Upper lobe of left lung (tissue), 6 donors: ENCODE measurements at places on chromosomes 1 and 21.

- H3K36me3 ChIP-seq, result no peaks in the 10 kb centered on the region
- H3K27ac ChIP-seq, result no peak overlapping the region
- no peak for DNase-seq
- H3K27me3 ChIP-seq, result no peaks in the 10 kb centered on the region
- no peak overlapping the region for H3K4me3 ChIP-seq
Measured at GRCh38 chr1:193019442-193020026, 39.6 kb downstream of the UCHL5 start.

GRCh38 chr1:60697204-60697994, 385.0 kb upstream of the NFIA start:
- no peaks in the 10 kb centered on the region for H3K27me3 ChIP-seq
- H3K27ac ChIP-seq, result no peak overlapping the region
- H3K4me1 ChIP-seq, result no peaks in the 10 kb centered on the region
- H3K36me3 ChIP-seq, result no peaks in the 10 kb centered on the region

- H3K4me3 ChIP-seq, result no peak overlapping the region
- no peaks in the 10 kb centered on the region for H3K27me3 ChIP-seq
Measured at GRCh38 chr1:48688102-48688760, 88.5 kb downstream of the BEND5 start.

- peaks cover 8% of the 10 kb centered on the region for H3K4me1 ChIP-seq
- no peak overlapping the region for H3K4me3 ChIP-seq
- H3K36me3 ChIP-seq, result no peaks in the 10 kb centered on the region
- H3K27me3 ChIP-seq, result no peaks in the 10 kb centered on the region
- no peak overlapping the region for H3K27ac ChIP-seq
- no peak for DNase-seq
Measured at GRCh38 chr1:218671573-218671972, 326.4 kb downstream of the TGFB2 start.

- no peak for DNase-seq
- no peak overlapping the region for H3K4me3 ChIP-seq
- H3K27ac ChIP-seq, result no peak overlapping the region
Measured at GRCh38 chr1:115797486-115797885, 29.0 kb upstream of the CASQ2 start.

DNA sequence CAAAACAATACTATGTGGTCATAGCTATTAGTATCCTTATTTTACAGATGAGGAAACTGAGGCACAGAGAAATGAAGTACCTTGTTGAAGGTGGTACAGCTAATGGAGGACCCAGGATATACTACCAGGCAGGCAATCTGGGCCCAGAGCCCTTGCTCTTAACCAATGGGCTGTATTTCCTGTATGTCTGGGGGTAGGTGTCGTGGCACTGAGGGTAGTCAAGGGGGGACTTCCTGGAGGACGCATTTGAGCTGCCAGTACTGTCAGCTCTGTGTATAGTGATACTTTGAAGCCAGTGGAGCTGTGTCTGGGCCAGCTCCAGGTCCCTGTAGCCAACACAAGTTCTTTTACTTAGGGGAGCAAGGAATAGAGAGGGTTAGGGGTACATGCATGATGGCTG, 34.9 kb downstream of the FAM151A start:
- H3K27ac ChIP-seq, result no peak overlapping the region
- H3K4me1 ChIP-seq, result no peaks in the 10 kb centered on the region
- no peaks in the 10 kb centered on the region for H3K36me3 ChIP-seq
- H3K4me3 ChIP-seq, result no peak overlapping the region
- no peak for DNase-seq

- H3K4me3 ChIP-seq, result no peak overlapping the region
- H3K36me3 ChIP-seq, result no peaks in the 10 kb centered on the region
- peak overlapping the region; percentile 61 for H3K27ac ChIP-seq
- no peaks in the 10 kb centered on the region for H3K27me3 ChIP-seq
Measured at GRCh38 chr1:179016706-179017382, 8.8 kb upstream of the FAM20B start.

GRCh38 chr1:93676427-93676826, 5.2 kb downstream of the BCAR3 start:
- H3K27me3 ChIP-seq, result no peaks in the 10 kb centered on the region
- no peak for DNase-seq
- H3K36me3 ChIP-seq, result no peaks in the 10 kb centered on the region
- H3K27ac ChIP-seq, result peak overlapping the region; percentile 93
- no peak overlapping the region for H3K4me3 ChIP-seq
- peaks cover 69% of the 10 kb centered on the region for H3K4me1 ChIP-seq

- H3K4me3 ChIP-seq, result no peak overlapping the region
- no peak overlapping the region for H3K27ac ChIP-seq
- H3K4me1 ChIP-seq, result no peaks in the 10 kb centered on the region
Measured at GRCh38 chr1:172671591-172671990, 12.7 kb downstream of the FASLG start.

DNA sequence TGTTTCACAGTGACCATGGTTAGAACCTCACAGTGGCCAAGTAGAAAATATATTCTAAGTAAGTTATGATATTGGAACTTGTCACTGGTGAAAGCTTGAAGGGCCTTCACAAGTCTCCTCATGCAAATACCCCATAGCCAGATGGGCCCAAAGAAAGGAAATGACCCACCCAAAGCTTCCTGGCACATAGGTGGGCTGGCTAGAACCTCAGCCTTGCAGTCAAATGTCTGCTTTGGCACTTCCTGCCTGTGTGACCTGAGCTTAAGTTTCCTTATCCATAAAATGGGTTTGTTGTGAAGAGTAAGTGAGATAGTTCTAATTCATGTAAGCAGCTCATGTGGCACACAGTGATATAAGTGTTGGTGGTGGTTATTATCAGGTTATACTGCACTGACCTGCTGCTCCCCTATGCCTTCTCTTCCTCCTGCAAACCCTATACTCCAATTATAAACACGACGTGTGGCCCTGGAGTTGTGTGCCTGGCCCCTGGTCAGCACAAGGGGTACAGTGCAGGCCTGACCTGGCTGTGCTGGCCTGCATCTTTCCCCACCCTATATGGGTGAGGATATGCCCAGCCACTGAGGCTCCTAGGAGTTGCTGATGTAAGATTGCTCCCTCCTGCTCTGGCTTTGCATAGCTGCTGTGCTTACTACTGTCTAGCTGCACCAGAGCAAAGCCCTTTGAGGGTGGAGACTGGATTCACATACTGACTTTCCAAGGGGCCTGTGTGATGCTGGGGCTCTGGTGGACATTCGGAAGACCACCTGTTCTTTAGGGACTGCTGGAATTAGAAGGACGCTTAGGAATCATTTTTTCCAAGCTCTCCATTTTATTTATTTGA, 4.7 kb upstream of the SLFNL1 start:
- H3K4me3 ChIP-seq, result no peak overlapping the region
- no peak overlapping the region for H3K27ac ChIP-seq
- peaks cover 10% of the 10 kb centered on the region for H3K4me1 ChIP-seq
- no peak for DNase-seq

DNA sequence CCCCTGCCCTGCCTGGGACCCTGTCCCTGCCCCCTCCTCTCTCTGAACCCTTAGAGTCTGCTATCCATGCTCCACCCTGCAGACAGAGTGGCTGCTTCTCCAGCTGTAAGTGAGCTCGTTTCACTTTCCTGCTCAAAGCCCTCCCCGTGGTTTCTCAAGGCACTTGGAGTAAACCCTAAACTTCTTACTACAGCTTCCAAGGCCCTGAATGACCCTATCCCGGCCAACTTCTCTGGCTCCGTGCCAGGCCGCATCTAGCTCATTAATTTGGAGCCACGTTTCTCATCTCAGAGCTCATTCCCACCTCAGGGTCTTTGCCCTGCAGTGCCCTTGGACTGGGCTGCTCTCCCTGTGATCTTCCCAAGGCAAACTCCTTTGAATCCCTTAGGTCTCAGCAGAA, 235.1 kb upstream of the RUNX1 start:
- no peaks in the 10 kb centered on the region for H3K36me3 ChIP-seq
- H3K27me3 ChIP-seq, result no peaks in the 10 kb centered on the region
- no peak for DNase-seq

GRCh38 chr1:173866413-173867115, 1.2 kb downstream of the GAS5 start:
- H3K4me3 ChIP-seq, result peak overlapping the region; percentile 80
- H3K36me3 ChIP-seq, result peaks cover 53% of the 10 kb centered on the region
- peaks cover 35% of the 10 kb centered on the region for H3K4me1 ChIP-seq
- DNase-seq, result no peak
- H3K27me3 ChIP-seq, result no peaks in the 10 kb centered on the region

DNA sequence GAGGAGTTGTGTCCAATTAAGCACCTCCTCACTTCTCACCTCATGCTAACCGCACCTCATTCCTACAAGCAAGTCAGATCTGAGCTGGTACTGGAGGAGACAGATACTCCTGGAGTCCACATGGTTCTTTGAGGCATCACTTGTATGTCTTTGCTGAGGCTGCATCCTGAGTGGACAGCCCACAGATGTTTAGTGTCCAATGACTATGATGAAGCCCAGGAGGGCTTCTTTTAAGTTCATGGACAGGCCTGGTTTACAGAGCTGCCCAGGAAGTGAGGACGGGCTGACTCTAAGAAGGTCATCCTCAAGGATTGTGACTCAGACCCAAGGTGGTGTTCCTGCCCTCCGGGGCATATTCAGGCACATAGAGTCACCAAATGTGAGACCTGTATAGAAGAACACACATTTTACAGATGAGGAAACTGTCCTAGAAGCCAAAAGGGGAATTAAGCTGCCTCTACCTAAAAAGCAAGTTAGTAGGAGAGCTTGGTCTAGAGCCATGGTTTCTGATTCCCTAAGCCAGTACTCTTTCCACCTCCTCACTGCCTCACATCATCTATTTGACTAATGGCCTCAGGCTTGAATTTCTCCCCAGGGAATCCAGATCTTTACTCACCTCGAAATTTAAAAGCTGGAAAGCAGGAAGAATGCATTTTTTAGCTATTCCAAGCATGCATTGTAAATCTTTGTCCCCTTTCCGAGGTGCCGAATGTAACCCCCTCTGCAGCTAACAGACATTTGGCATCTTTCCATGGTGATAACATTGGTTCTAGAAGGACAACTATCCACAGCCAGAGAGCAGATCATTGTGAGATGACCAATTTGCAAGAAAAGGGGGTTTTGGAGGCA, 228.1 kb downstream of the OMA1 start:
- no peaks in the 10 kb centered on the region for H3K36me3 ChIP-seq
- H3K4me3 ChIP-seq, result no peak overlapping the region
- no peak overlapping the region for H3K27ac ChIP-seq
- H3K27me3 ChIP-seq, result no peaks in the 10 kb centered on the region
- H3K4me1 ChIP-seq, result no peaks in the 10 kb centered on the region

DNA sequence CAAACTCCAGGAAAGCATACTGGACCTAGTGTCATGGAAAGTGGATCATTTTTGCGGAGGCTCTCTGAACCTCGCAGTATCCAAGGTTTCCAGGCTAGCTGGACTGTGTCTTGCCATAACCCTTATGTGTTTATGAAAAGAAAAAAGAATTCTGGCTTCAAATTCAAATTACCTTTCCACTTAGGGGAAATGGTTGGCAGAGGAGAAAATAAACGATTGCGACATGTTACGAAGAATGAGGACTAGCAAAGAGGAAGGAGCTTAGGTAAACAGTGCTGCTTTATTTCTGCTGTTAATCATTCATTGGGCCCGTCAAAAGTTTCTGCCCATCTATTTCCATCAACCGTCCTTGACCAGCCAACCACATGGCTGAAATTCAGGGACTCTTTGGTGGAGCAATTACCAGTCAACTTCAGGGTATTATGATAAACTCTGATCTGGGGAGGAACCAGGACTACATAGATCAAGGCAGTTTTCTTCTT, at the start of gene C4BPA:
Gene C4BPA (plus strand): TSS at position 342 of the 482 bp plus-strand sequence. CDS start 8,793 bp downstream, outside the sequence.
- no peaks in the 10 kb centered on the region for H3K27me3 ChIP-seq
- H3K4me1 ChIP-seq, result no peaks in the 10 kb centered on the region
- H3K4me3 ChIP-seq, result peak within 1 kb of the TSS; percentile 39
- H3K36me3 ChIP-seq, result no peaks in the 10 kb centered on the region

GRCh38 chr1:80363689-80364475, 1357.4 kb upstream of the ADGRL4 start:
- no peak for DNase-seq
- no peak overlapping the region for H3K27ac ChIP-seq
- H3K27me3 ChIP-seq, result no peaks in the 10 kb centered on the region
- H3K4me1 ChIP-seq, result no peaks in the 10 kb centered on the region

- H3K27me3 ChIP-seq, result no peaks in the 10 kb centered on the region
- no peak overlapping the region for H3K27ac ChIP-seq
- no peaks in the 10 kb centered on the region for H3K36me3 ChIP-seq
- H3K4me1 ChIP-seq, result peaks cover under 1% of the 10 kb centered on the region
- no peak for DNase-seq
Measured at GRCh38 chr1:5722635-5723164, 269.5 kb downstream of the NPHP4 start.

GRCh38 chr21:33491373-33492102, at the start of gene DNAJC28:
Gene DNAJC28 (minus strand): TSS chr21:33491716. CDS start chr21:33489393, 2,323 bp downstream.
- DNase-seq, result peak; percentile 93
- H3K27me3 ChIP-seq, result no peaks in the 10 kb centered on the region
- H3K4me1 ChIP-seq, result peaks cover 10% of the 10 kb centered on the region
- no peaks in the 10 kb centered on the region for H3K36me3 ChIP-seq

DNA sequence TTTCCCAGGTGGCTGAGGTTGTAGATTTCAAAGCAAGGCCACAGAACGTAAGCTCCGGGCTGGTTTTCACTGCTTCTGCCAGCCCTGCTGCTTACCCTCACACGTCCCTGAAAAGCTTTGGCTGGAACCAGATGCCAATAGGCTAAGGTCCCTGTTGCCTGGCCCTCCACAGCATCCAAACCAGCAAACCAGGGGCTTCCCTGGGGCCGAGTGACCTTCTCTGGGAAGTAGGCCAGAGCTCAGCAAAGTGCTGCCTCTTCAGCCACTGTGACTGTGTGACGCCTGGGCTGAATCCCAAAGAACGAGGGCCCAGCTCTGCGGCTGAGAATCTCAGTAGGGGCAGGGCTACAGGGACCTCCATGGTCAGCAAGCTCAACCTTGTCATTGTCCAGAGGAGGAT, 28.9 kb upstream of the RBM15 start:
- no peaks in the 10 kb centered on the region for H3K36me3 ChIP-seq
- no peak for DNase-seq
- H3K27ac ChIP-seq, result no peak overlapping the region
- no peaks in the 10 kb centered on the region for H3K27me3 ChIP-seq
- peaks cover 6% of the 10 kb centered on the region for H3K4me1 ChIP-seq

- DNase-seq, result no peak
- H3K36me3 ChIP-seq, result no peaks in the 10 kb centered on the region
- no peaks in the 10 kb centered on the region for H3K27me3 ChIP-seq
- H3K4me1 ChIP-seq, result peaks cover 38% of the 10 kb centered on the region
- no peak overlapping the region for H3K4me3 ChIP-seq
Measured at GRCh38 chr1:167648978-167649744, 19.1 kb downstream of the RCSD1 start.

GRCh38 chr1:1400576-1401456, 1.7 kb upstream of the CCNL2 start:
- no peak for DNase-seq
- H3K27ac ChIP-seq, result peak overlapping the region; percentile 90
- H3K36me3 ChIP-seq, result peaks cover 70% of the 10 kb centered on the region
- H3K4me1 ChIP-seq, result peaks cover 30% of the 10 kb centered on the region
- H3K4me3 ChIP-seq, result peak overlapping the region; percentile 98

DNA sequence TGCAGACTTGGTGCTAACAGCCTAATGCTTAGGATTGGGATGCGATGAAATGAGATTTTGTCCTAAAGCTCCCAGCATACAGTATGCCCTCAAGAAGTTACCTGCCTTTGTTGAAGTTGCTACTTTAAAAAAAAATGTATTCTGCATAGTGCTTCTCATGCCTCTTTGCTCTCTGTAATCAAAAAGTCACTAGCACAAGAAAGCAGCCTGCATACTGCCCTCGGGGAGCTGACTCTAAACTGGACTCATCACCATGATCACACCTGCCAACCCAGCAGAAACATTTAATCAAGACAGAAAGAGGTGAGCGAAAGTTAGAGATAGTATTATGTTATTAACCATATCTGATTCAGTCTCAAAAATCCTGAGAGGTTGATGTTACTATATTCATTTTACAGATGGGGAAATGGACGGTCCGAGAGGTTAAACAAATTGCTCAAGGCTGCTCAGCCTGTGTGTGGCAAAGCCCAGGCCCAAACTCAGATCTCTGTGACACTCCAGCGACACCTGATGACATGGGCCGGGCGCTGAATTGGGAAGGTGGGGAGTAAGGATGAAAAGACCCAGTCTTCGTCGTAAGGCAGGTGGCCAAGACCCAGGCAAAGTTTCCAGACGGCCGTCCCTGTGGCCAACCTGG, 1.1 kb downstream of the BATF3 start:
- no peaks in the 10 kb centered on the region for H3K36me3 ChIP-seq
- H3K4me1 ChIP-seq, result peaks cover 34% of the 10 kb centered on the region
- no peak overlapping the region for H3K27ac ChIP-seq
